ENCODE measurements at places on chromosomes 6 and 20.
A peak's percentile ranks its signal among the peaks of the same experiment; 100 is the strongest.

- no peak for DNase-seq
These were observed 108.8 kb upstream of the NEDD9 start for GRCh38 chr6:11341303-11341702.

- peak; percentile 50 for DNase-seq
These were observed 66.0 kb downstream of the ZBTB2 start for GRCh38 chr6:151325075-151326050.

GRCh38 chr6:15250187-15251168 is 4.6 kb downstream of the JARID2 start:
- no peak for DNase-seq

GRCh38 chr6:169783971-169784820 is 32.8 kb downstream of the ERMARD start:
- peak; percentile 35 for DNase-seq

- DNase-seq, result no peak
These were observed 45.9 kb upstream of the RALY start for GRCh38 chr20:33947709-33948295.

- peak; percentile 92 for DNase-seq
These were observed 67.8 kb upstream of the RALGAPA2 start for GRCh38 chr20:20780127-20780824.

DNA sequence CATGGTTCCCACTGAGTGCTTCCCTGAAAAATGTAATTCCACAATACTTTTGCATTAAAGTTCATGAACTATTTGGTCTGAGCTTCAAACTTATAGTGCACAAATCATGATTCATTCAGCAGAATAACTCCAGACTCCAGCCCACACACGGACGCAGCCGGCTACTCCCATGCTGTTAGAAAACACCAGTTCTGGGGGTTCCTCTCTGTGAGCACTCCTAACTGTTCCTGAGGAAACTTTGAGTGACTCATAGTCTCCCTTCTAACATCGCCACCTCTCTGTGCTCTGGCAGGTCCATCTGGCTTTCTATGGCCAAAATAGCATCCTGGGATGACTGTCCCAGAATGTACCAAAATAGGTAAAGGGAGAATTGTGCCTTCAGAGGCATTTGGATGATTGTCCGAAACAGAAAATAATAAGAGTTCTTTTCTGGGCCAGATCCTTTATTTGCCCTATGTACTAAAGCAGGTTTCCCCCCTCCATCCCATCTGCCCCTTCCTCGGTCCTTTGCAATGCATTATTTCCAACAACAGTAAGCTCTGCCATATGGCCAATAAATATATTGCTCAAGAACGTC is 32.3 kb upstream of the LY86 start:
- DNase-seq, result no peak

- DNase-seq, result no peak
These were observed 930 bp upstream of the RRAGD start for GRCh38 chr6:89413006-89413400.

DNA sequence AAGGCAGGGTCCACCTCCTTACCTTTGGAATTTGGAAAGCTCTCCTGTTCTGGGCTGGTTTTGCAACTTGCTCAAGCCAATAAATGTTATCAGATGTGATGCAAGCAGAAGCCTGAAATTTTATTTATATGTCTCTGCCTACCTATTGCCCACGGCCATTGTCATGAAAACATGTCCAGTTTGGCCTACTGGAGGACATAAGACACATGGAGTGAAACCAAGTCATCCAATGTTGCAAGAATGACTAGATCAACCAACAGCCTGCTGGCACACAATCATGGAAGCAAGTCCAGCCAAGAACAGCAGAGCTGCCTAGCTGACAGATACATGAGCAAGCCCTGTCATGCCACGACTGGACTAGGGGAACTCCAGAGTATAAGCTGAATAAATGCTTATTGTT is 56.7 kb upstream of the IRAK1BP1 start:
- peak; percentile 84 for DNase-seq
